ENCODE measurements at places on chromosomes 5 and 9.

- DNase-seq = no peak
These were observed 21.1 kb downstream of the FAT2 start for GRCh38 chr5:151570058-151570457.

- no peak for DNase-seq
These were observed 108.9 kb downstream of the F2RL2 start for GRCh38 chr5:76514292-76514691.

- DNase-seq = no peak
These were observed 110.2 kb downstream of the DAPK1 start for GRCh38 chr9:87607859-87608258.

DNA sequence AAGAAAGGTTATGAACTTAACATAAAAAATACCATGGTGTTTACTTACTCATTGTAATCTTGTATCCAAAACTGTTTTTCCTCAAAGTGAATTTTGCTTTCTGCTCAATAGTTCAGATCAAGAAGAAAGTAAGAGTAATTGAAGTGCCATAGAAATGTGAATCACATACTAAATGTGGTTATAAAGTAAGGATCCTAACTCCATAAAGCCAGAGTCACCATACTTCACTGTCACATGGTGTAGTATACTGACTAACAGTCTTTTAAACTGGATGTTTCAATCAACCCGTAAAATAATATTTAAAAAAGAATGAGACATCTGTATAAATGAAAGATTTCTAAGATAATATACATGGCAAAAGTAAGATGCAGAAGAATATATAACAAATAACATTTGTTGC, 72.1 kb downstream of the NIPBL start:
- no peak for DNase-seq

GRCh38 chr5:138743484-138743883, 9.7 kb upstream of the CTNNA1 start:
- no peak for DNase-seq

GRCh38 chr5:121024416-121025311, 560.6 kb downstream of the PRR16 start:
- DNase-seq = no peak

- no peak for DNase-seq
These were observed 38.3 kb upstream of the DAB2IP start for GRCh38 chr9:121613009-121613752.

DNA sequence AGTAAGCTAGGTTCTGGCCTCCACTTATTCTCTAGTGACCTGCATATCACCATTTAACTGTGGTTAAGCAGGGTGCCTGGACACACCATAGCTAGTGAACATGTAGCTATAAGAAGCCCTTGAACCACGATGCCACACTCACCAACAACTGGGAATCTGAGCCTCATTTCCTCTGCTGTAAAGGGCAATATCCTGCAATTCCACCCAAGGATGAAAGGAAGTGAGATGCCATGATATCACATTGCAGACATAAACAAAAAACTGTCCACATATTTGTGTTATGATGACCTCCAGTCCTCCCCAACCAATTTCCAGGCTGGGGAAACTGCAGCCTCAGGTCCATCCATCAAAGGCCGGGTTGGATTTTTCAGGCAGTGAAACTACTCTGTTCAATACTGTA, 10.4 kb downstream of the TNIP1 start:
- DNase-seq = no peak

DNA sequence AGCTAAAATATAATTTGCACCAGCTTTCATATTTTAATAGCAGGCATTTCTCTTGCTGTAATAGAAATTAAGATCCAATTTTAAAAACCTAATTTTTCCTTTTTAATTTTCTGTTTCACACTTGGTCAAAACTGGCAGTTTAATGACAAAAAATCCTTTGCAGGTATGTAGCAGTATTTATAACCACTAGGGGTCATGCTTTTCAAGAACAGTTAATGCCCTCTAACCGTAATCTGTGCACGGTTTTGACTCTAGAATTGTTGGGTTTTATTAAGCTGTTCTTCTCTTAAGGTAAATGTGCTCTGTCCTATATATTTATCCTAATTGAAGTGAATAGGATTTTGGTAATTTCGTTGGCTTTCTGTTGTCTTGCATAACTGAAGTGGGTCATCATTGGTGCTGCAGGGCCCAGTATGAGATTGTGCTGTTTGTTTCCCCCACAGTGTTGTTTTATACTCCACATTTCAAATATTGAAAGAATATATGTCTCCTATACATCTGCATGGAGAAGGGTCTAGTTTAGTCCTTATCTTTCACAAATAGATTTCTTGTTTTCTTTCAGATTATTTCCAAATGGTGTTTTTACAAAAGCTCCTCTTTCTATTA, 107.4 kb downstream of the SCAMP1 start:
- no peak for DNase-seq

DNA sequence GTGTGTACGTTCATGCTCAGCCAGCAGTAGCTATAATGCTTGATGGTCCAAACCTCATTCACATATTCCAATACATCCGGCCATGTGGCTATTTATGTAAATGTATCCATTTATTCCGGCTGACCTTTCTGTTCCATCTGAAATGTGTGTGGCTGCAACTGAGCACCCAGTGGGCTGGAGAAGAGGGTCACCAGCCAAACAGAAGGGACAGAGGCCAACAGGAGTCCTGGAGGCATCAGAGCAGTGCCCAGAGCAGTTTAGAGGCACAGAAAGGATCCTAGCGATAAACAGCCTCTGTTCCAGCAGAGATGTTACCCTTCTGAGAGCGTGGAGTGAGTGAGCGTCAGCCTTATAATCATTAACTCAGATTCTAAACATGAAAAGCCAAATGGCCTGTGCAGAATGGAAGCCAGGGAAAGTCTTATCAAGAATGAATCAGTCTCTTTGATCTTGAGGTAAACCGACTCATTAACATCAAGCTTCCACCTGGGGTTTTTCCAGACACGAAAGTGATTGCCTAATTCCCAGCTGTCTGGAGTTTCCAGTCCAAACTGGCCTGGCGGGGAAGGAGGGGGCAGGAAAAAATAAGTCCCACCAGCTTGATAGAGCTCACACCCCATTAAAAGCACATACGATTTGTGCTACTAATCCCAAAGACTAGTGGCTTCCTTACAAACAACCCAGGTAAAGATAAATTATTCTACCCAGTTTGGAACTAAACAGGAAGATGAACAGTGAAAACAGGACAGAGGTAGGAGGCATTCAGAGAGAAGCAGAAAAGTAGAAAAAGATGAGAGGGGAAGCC, 55.7 kb downstream of the SUSD1 start:
- DNase-seq = no peak

DNA sequence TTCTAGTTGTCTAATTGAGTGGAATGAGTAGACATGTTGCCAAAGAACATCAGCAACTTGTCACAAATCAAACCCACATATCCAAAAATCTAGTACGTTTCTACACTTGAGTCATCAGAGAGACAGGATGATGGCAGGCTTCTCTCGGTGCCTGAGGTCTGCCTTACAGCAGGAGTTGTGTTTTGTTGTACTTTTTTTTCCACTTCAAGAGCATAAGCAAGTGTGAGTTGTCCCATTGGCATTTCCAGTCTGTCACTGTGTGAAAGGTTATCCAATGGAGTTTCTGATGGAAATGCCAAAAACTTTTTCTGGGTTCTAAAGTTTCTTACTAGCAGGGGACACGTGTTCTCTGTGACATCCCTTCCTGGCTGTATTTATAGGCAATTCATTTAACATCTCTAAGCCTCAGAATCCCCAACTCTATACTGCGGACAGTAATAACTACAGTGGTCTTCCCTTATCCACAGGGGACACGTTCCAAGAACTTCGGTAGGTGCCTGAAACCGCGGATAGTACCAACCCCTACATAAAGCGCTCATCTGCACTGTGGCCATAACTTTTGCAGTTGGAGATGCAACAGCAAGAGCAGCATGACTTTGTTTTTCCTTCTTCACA, 246.5 kb downstream of the SYK start:
- no peak for DNase-seq

- no peak for DNase-seq
These were observed 30.5 kb upstream of the MED10 start for GRCh38 chr5:6408627-6409446.

DNA sequence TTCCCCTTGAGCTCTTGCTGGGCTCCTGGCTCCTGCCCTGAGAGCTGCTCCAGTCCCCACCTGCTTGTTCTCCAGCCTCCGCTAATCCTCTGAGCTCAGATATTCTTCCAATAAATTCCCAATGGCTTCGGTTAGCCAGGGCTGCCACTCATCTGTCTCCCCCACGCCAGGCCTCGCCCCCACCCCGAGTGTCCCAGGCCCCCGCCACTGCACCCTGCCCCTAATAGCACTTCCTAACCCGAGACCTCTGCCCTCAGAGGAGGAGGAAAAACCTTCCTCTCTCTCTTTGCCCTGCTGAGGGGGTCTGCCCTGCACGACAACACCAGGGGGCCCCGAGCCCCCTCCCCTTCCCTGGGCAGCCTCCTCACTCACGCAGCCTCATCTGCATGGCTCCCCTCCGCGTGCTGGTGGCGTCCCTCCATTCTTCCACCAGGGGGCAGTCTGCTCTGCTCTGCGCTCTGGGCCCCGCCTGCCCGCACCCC, 5.4 kb upstream of the LCN15 start:
- DNase-seq = no peak

DNA sequence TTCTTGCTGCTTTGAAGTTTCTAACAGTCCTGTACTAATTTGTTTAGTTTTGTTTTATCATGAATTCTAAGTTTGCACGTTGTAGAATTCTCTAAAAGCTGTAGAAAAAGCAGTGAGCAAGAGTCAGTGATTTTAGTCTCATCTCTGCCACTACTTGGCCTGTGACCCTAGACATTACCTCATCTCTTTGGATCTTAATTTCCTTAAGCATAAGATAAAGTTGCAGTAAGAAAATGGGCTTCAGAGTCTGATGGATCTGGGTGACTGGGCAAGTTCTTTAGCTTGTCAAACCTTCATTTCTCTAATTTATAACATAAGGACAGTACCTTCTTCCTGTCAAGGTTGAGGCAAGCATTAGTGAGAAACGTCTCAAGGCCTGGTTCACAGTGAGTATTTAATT, 247.9 kb downstream of the DMRT2 start:
- no peak for DNase-seq

DNA sequence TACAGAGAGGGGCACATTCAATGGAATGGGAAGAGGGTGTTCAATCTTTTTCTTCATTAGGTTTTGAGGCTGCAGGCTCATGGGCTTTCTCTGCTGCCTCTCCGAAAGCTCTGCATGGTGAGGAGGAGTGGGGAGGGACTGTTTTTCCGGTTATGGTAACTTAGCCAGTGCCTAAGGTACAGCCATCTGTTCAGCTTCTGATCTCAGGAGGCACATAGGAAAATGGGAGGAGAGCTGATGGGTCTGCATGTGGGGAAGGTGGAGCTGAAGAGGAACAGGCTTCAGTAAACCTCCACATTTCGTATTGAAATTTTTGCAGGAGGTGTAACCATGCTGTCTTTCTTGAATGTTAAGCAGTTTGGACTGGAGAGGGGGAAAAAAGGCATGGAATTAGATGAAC, 1020.4 kb upstream of the WWC1 start:
- no peak for DNase-seq

DNA sequence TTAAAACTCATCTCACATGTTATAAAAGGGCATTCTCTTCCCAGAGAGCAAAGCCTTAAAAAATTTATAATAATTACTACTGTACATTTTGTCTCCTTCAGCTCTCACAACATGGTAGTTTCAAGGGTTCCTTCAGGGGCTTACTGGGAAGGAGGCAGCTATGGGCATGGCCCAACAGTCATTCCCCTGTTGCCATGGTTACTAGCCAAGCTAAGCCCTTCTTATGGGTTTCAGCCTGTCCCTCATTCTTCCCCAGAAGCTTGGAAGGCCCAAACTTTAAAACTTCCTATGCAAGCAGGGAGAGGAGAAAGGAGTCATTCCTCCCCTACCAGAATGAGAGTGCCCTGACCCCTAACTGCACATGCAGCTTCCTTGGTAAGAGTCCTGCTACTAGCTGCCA, 82.2 kb upstream of the CNTLN start:
- DNase-seq = no peak

GRCh38 chr9:16191691-16192402, 639.0 kb downstream of the CCDC171 start:
- no peak for DNase-seq

All from stimulated activated CD4-positive, alpha-beta T cell treated with anti-CD3 and anti-CD28 coated beads, TNF-alpha, amount 100 ng/mL, for 4 hours (primary cell).